ENCODE measurements at places on chromosomes 6 and 20.

- no peak overlapping the region for H3K4me3 ChIP-seq
- no peaks in the 10 kb centered on the region for H3K4me1 ChIP-seq
- DNase-seq = no peak
- H3K27ac ChIP-seq = no peak overlapping the region
- no peaks in the 10 kb centered on the region for H3K36me3 ChIP-seq
These were observed 105.2 kb upstream of the FOXC1 start for GRCh38 chr6:1504465-1504864.

GRCh38 chr6:167910652-167911051 is 83.9 kb downstream of the AFDN start:
- no peak for DNase-seq
- peaks cover 24% of the 10 kb centered on the region for H3K36me3 ChIP-seq

GRCh38 chr6:71349976-71350615 is 61.5 kb downstream of the OGFRL1 start:
- H3K4me1 ChIP-seq = peaks cover 13% of the 10 kb centered on the region
- no peaks in the 10 kb centered on the region for H3K36me3 ChIP-seq
- no peak overlapping the region for H3K27ac ChIP-seq
- H3K27me3 ChIP-seq = no peaks in the 10 kb centered on the region
- H3K4me3 ChIP-seq = no peak overlapping the region

- H3K36me3 ChIP-seq = peaks cover 12% of the 10 kb centered on the region
- H3K4me1 ChIP-seq = peaks cover 41% of the 10 kb centered on the region
- peak; percentile 58 for DNase-seq
- no peaks in the 10 kb centered on the region for H3K27me3 ChIP-seq
- peak overlapping the region; percentile 90 for H3K27ac ChIP-seq
These were observed 15.9 kb downstream of the GPR31 start for GRCh38 chr6:167141667-167142432.

GRCh38 chr20:35796571-35796970 is 24.8 kb downstream of the PHF20 start:
- H3K36me3 ChIP-seq = peaks cover 16% of the 10 kb centered on the region
- peak overlapping the region; percentile 17 for H3K4me3 ChIP-seq
- DNase-seq = no peak
- no peaks in the 10 kb centered on the region for H3K27me3 ChIP-seq

Data from memory B cell (primary cell).